ENCODE measurements at places on chromosomes 12 and 14.

DNA sequence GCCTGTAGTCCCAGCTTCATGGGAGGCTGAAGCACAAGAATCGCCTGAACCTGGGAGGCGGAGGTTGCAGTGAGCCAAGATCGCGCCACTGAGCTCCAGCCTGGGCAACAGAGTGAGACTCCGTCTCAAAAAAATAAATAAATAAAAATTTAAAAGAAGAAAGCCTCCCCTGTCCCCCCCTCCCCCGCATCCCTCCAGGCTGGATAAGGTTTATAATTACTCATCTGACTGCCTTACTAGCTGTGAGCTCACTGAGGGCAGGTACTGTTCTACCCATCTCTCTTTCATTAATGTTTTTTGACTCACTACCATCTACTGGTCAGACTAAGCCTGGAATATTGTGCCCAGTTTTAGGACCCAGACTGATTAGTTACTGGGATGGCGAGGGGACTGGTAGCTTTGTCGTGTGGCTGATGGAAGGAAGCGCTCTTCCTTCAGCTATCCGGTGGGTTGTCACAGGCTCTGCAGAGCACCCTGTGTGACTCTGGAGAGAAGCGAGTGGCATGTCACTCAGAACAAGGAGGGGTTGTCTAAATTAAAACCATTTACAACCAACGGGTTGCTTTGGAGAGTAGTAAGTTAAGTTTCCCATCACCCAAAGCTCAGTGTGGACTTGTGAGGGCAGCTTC, 16.9 kb downstream of the EVL start:
- DNase-seq, result no peak

- DNase-seq, result no peak
Observed at GRCh38 chr12:2044165-2044564, 8.6 kb upstream of the CACNA1C start.

GRCh38 chr12:47509398-47509851, 196.4 kb downstream of the RPAP3 start:
- DNase-seq, result no peak

- DNase-seq, result peak; percentile 82
Observed at GRCh38 chr12:124921200-124922031, 7.0 kb upstream of the UBC start.

GRCh38 chr12:109386059-109386433, 38.3 kb downstream of the MYO1H start:
- no peak for DNase-seq

- DNase-seq, result no peak
Observed at GRCh38 chr12:82963956-82964355, 277.2 kb downstream of the TMTC2 start.

GRCh38 chr12:19273482-19274330, 144.2 kb downstream of the PLEKHA5 start:
- DNase-seq, result peak; percentile 56

- DNase-seq, result no peak
Observed at GRCh38 chr12:59977779-59978178, 381.9 kb downstream of the SLC16A7 start.

GRCh38 chr12:30599608-30600007, 96.1 kb downstream of the IPO8 start:
- no peak for DNase-seq

DNA sequence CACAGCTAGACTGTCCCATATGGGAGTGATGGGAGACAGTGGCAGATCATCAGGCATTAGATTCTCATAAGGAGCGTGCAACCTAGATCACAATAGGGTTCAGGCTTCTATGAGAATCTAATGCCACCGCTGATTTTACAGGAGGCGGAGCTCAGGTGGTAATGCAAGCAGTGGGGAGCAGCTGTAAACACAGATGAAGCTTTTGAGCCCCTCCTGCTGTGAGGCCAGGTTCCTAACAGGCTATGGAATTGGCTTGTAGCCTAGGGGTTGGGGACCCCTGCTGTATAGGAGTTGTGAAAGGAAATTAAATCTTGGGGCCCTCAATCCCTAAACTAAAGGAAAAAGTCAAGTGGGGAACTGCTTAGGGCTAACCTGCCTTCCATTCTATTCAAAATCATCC, 29.6 kb downstream of the ADIPOR2 start:
- DNase-seq, result no peak

DNA sequence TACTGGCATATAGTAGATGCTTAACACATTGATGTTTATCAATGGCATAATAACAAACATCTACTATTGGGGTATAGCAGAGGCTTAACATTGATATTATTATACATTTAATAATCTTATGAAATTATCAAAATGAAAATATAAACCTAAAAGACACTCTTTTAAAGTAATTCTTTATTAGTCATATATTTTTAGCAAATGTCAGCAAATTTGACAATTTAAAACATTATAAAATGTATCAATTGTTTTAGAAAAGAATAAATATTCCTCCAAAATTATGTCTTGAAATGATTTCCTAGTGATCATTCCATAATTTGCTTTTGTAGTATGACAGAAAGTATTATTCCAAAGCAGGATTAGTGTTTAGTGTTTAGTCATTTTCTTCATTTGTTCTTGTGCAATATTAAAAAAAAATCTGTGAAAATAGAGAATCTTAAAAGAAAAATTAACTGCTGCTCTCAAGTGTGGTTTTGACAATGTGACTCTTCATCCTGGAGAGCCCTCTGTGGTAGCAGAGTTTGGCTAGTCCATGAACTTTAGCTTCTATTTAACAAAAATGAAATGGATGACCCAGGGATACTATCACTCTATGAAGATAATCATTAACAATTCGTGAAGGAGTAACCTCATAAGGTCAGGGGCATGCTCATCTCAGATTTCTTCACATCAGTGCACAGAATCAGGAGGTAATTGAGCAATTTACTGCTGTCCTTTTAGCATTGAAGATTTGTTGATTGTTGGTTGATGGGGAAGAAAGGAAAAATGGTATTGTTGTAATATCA, 1018.5 kb downstream of the LRFN5 start:
- no peak for DNase-seq

DNA sequence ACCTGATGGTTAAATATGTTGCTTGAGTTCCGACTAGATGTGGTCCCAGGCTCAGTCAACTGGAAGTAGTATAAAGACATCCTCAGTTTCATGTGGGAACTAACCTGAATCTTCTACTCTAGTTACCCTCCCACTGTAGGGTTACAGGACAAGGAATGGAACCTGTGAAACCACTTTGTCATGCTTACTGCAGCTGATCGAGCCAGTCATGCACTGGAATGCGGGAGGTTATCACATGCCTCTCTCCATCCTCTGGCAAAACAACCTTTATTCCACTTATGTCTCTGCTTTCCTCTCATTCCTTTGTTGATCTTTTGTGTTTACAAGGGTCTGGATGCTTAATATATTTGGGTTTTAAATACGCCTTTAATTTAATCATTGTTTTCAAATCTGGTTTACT, 111.9 kb upstream of the DDHD1 start:
- no peak for DNase-seq

DNA sequence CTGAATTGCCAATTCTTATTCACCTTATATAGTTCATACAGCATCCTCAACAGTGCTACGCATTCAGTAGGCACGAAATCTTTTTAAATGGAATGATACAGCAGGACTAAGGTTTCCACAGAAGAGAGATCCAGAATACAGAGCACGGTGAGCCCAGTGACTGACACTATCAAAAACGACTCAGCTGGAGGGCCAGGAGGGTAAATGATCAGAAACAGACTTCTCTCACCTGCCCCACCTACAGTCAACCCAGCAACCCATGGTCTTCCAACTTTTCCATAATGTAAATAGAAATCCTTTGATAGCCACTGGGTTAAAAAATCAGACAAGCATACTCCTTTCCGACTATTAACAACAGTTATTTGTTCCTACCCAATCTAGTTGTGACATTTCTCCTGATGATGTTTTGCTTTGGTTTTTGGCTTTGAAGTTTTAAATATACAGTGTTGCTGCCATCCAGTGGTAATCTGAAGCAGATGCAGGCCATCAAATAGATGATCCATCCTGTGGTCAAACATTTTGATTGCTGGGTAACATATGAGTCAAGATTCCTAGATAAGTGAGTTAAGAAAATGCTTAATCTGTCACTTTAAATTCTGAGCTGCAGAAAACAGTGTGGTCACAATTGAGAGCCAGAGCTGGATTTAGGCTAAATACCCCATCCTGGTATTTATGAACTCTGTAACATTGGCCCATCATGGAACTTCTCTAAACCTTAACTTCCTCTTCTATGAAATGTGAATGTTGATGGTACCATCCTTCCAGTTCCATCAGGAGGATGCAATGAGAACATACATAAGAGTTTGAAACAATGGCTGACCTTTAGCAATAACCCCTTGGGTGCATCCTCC, 42.0 kb downstream of the GPHB5 start:
- DNase-seq, result peak; percentile 24

- no peak for DNase-seq
Observed at GRCh38 chr12:11158885-11159444, 12.0 kb upstream of the SMIM10L1 start.

GRCh38 chr12:3446235-3446634, 44.8 kb upstream of the PRMT8 start:
- DNase-seq, result no peak
